GM12878 (cell line): ENCODE measurements at places on chromosomes 3 and 15.

DNA sequence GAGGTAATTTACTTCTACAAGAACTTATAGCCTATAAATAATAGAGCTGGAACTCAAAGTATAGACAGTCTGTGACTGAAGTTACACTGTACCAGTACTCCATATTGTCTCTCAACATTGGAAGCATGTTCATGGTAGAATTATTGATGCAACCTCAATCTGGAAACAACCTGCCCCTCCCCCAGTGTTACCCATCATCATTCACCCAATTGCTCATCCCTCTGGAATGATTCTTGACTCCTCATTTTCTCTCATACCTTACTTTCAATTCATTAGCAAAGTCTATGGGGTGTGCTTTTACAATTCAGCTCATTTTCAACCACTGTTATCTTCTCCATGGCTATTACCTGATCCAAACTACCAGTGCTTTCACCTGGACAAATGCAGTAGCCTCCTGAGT lies 151.7 kb downstream of the CPNE4 start:
- DNase-seq: no peak

DNA sequence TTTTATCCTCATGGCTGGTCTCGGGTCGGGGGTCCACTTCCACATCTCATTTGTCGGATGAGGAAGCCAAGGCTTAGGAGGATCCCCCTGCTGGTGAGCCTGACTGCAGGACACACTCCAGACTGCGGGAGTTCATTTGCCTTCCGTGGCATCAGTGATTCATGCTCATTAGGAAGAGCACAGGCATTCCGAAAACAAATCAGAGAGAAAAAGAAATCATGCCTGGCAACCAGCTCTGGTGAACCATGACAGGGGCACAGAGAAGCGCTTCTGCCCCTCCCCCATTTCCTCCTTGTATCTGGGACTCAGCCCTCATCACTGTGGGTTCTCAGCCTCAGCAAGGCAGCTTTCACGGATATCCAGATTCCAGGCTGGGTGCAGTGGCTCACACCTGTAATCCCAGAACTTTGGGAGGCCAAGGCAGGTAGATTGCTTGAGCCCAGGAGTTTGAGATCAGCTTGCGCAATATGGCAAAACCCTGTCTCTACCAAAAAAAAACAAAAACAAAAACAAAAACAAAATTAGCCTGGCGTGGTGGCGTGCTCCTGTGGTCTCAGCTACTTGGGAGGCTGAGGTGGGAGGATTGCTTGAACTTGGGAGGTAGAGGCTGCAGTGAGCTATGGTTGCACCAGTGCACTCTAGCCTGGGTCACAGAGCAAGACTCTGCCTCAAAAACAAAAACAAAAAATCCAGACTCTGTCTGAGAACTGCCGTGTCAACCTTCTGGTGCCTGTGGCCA lies 28.4 kb downstream of the IRAK2 start:
- DNase-seq: peak; percentile 91

GRCh38 chr15:74648051-74648842 lies 32.6 kb downstream of the CLK3 start:
- DNase-seq: no peak

GRCh38 chr3:62708638-62709373 lies 166.4 kb downstream of the CADPS start:
- no peak for DNase-seq

GRCh38 chr3:66949898-66950297 lies 48.2 kb upstream of the KBTBD8 start:
- no peak for DNase-seq

- no peak for DNase-seq
Observed at GRCh38 chr15:68333775-68334470, 56.4 kb downstream of the FEM1B start.

DNA sequence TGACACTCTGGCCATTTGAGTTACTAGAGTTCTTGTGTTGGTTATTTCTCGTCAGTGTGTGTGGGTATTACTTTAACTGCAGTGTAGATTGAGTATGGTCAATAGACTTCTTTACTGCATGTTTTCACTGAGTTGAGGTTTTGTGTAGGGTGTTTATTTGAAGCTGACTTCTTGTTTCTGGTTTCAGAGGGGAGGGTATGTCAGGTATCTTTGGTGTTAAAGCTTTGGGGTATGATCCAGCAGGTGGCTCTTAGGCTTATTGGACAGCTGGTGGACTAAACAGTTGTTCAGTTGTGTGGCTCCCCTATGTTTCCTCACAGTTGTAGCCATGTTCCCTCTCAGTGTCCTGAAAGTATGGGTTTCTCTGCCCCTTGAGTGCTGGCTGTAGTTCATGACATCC lies 72.0 kb downstream of the AKAP13 start:
- no peak for DNase-seq

DNA sequence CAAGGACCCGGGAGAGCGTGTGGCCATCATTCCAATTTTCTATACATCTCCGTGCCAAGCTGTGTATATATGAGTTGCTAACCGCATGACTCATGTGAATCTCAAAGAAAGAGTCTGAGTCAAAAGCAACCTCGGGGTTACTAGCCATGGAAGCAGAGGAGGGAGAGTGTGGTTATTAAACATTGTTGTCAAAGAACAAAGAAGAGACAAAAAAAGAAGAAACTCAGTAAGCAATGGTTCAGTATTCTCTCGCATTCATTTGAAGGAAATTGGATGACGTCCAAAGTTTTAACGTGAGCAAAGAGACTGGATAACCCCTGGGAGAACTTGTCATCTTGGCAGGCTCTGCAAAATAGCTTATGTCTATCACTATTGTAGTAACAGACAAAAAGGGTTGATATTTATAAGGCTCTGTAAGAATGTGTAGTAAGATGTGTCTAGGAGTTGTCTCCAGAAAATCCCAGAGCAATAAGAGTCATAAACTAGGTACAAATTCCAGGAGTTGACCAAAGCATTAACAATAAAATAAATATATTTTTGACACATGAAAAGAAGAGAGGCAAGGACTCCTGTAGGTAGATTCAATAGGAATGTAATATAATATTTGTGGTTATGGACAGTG lies 52.8 kb upstream of the GRM7 start:
- DNase-seq: no peak

- DNase-seq: no peak
Observed at GRCh38 chr3:48552111-48552951, 4.3 kb downstream of the PFKFB4 start.

DNA sequence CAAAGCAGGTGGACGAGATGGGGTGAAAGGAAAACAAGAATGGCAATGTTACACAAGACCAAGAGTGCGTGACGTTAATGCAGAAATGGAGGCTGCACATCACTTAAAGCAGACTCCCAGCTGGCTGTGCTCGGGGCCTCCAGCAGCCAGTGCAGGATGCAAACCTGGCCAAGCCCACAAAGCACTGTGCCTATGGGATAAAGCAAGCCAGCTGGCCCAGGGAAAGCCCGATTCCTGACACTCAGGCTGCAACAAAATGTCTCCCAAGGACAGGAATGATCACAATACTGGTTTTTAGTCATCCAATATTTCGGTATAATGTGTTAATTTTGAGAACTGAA lies 86.2 kb downstream of the SEC22A start:
- no peak for DNase-seq

DNA sequence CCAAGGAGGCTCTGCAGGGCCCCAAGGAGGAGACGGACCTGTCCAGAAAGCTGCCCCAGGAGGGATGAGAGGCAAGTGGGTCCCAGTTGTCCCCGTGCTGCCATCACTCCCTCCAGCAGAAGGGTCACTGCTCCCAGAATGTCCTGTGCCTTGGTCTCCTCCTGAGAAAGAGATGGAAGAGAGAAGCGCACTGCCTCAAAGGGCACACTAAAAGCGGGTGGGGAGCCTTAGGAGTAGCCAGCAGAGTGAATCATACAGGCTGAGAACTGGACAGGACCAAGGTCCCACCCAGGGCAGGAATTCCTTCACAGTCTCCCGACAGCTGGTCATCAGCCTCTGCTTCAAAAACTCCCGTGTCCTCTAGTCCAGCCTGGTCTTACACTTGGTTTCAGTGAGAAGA lies 4.6 kb downstream of the THPO start:
- DNase-seq: no peak

DNA sequence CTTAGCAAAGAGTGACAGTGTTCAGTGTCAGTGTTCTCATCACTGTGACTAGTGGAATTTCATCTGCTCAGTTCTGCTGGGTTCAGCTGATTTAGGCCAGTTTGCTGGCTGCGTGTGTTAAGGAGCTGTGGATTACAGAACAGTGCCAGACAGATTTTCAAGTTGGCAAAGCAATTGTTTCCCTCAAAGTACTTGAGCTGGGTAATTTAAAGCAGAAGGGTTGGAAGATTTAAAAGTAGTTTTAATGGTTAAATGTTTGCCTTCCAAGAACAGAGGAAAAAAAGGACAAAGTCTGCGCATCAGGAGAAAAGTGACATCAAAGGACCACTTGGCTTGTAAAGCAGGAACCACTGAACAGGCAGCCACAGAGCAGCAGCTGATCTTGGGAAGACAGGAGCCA lies 8.7 kb downstream of the ESYT3 start:
- no peak for DNase-seq

DNA sequence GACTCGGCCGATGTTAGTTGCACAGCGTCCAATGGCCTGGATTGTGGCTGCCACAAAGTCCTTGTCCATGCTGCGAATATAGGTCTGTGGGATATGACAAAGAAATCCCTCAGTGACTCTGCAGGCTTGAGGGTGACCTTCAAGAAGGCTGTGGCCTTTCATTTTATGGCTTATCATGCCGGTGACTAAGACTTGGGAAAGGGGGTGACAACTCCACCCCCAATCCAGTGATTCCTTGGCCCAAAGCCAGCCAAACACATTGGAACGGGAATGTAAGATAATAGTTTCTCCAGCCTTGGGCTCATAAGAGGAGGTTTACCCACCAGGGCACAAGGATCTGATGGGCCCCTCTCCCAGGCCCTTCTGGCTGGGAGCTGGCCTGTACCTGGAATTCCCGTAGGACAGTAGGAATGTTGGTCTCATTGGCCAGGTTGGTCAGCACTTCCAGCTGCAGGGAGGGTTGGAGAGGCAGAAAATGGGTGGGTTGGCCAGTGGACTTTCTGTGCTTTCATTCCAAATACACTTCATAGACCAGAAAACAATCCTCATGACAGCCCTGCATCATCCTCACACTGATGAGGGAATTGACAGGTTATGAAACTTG lies 30.7 kb upstream of the CPEB1 start:
- no peak for DNase-seq

DNA sequence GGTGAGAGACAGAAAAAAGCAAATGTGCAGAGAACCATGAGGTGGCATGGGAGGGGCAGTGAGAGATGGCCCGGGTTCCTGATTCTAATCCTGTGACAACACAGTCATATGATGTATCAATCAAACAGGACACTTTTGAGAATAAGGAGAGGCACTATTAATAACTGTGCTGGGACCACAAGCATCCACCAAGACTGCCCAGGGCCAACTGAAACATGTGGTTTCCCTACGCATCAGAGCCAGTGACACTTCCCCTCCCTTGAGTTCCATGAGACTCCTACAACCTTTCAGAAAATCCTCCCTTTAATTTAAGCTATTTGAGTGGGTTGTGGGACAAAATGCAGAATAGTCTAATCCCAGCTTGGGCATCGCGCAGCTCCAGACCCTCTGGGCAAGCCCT lies 17.4 kb downstream of the SH3BP5 start:
- no peak for DNase-seq

- no peak for DNase-seq
Observed at GRCh38 chr3:39273119-39273518, 6.7 kb downstream of the CX3CR1 start.

- no peak for DNase-seq
Observed at GRCh38 chr3:178003756-178004155, 532.5 kb upstream of the KCNMB2 start.

GRCh38 chr15:78977091-78977571 lies 32.3 kb upstream of the CTSH start:
- peak; percentile 91 for DNase-seq

DNA sequence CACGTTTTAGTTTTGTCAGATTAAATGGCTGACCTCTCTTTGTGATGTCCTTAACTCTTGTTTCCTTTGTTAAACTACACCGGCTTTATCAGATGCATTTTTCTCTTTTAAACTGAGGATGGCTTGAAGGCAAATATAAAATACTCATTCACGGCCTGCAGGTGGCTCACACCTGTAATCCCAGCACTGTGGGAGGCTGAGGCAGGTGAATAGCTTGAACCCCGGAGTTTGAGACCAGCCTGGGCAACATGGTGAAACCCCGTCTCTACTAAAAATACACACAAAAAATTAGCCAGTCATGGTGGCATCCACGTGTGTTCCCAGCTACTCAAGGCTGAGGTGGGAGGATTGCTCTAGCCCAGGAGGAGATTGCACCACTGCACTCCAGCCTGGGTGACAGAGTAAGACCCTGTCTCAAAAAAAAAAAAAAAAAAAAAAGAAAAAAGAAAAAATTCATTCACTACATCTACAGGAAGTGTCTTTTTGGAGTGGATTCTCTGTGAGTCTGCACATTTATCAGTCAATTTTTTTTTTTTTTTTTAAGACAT lies 34.7 kb upstream of the SACM1L start:
- no peak for DNase-seq

- DNase-seq: no peak
Observed at GRCh38 chr3:123244128-123244527, 42.4 kb downstream of the SEC22A start.

- DNase-seq: no peak
Observed at GRCh38 chr15:61275901-61276300, 46.8 kb upstream of the RORA start.

DNA sequence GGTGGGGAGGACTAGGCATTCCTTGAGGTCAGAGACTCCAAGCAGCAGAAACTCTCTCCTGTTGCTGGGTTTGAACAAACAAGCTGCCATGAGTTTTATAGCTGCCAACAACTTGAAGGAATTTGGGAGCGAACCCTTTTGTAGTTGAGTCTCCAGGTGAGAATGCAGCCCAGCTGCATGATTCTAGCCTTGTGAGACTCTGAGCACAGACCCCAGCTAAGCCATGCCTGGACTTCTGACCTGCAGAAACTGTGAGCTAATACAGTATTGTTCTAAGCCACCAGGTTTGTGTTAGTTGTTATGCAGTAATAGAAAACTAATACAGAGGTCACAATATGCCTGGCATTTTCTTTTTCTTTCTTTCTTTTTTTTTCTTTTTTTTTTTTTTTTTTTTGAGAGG lies 6.2 kb upstream of the TASOR start:
- DNase-seq: no peak

- DNase-seq: no peak
Observed at GRCh38 chr15:28023422-28023821, 75.7 kb downstream of the OCA2 start.

- DNase-seq: no peak
Observed at GRCh38 chr3:100719136-100719535, 9.8 kb downstream of the TFG start.

GRCh38 chr3:58071480-58071971 lies 63.3 kb downstream of the FLNB start:
- DNase-seq: no peak

DNA sequence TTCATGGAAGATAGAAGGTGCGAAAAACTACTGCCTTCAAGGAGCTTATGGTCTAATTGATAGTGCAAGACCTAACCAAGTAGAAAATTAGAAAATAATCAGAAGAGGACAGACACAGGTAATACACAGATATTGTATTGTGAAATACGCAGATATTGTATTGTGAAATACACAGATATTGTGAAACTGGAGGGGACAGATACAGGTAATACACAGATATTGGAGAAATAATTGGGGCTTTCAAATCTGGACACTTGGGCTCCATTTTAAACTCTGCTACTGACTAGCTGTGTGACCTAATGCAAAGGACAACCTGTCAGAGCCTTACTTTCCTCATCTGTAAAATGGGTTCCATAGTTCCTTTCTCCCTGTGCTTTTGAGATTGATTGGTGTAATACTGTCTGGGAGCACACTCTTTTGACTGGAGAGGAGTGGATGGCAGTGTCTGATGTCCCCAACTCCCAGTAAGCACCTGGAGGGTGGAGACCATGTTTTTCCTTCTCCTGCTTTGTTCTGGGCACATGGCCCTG lies 272.8 kb downstream of the TLE3 start:
- no peak for DNase-seq
